Stimulated activated CD4-positive, alpha-beta T cell treated with anti-CD3 and anti-CD28 coated beads, Interleukin-2, amount 100 ng/mL, for 4 hours (primary cell): ENCODE measurements at places on chromosomes 1 and 21.
A peak's percentile ranks its signal among the peaks of the same experiment; 100 is the strongest.

DNA sequence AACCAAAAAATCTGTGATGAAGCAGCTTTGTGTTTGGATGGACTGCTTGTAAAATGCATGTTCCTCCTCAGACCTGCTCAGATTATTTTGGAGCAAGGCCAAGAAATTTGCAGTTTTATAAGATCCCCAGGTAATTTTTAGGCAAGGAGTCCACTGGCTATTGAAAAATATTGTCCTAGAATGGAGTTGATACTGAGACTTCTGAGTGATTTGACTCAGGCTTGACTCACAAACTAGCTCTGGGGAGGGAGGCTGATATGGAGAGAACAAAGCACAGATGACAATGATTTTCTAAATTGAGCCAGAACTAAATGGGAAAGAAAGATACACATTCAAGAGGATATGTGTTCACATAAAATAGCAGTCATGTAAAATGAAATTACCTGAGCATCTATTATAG is 36.7 kb downstream of the AGL start:
- DNase-seq: no peak

- peak; percentile 90 for DNase-seq
Observed at GRCh38 chr1:32221980-32222755, at the start of the genes EIF3I and TMEM234. Gene EIF3I (plus strand): TSS chr1:32222407. CDS start chr1:32222442, 35 bp downstream. Gene TMEM234 (minus strand): TSS chr1:32222353. CDS start chr1:32222322, 31 bp downstream.

DNA sequence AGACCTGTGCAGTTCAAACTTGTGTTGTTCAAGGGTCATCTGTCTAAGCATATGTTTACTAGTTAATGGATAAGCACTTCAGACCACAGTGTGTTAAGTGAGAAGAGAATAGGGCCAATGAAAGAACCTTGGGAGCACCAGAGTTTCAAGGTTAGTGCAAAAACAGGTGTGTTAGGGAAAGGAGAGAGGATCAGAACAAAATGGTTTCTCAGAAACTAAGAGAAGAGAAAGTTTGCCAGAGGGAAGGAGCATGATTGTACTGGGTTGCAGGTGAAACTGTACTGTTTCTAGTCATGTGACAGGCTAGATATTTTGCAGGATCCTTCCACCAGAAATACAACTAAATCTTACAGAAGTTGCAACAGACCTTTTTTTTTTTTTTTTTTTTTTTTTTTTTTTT is 23.3 kb downstream of the RPRD2 start:
- no peak for DNase-seq

- DNase-seq: no peak
Observed at GRCh38 chr1:9595156-9595967, 6.7 kb downstream of the TMEM201 start.

- DNase-seq: no peak
Observed at GRCh38 chr1:109689844-109690405, 2.3 kb downstream of the GSTM1 start.

- DNase-seq: no peak
Observed at GRCh38 chr1:218164111-218164929, 120.8 kb upstream of the RRP15 start.

- no peak for DNase-seq
Observed at GRCh38 chr21:37912616-37913015, 3.6 kb downstream of the KCNJ6 start.

DNA sequence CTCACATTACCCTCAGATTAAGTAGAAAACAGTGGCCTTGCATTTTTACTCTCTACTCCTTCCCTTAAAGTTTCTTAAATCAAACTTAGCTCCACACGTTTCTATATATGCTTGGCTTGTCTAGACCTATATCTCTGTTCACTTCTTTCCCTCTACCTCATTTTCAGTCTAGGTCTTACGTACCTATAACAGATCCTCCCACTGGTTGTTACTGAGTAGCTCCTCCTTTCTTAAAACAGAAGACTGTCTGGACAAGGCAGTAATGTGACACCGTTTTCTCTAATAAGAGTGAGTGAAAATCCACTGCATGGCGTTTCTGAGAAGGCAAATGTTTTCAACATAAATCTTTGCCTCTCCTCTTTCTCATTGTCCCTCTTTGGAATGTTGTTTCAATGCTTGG is 211.7 kb upstream of the POGK start:
- DNase-seq: no peak
